ENCODE measurements at places on chromosomes 11 and 22.
A peak's percentile ranks its signal among the peaks of the same experiment; 100 is the strongest.

GRCh38 chr11:34135439-34135838 is 30.0 kb downstream of the NAT10 start:
- peak; percentile 65 for DNase-seq

DNA sequence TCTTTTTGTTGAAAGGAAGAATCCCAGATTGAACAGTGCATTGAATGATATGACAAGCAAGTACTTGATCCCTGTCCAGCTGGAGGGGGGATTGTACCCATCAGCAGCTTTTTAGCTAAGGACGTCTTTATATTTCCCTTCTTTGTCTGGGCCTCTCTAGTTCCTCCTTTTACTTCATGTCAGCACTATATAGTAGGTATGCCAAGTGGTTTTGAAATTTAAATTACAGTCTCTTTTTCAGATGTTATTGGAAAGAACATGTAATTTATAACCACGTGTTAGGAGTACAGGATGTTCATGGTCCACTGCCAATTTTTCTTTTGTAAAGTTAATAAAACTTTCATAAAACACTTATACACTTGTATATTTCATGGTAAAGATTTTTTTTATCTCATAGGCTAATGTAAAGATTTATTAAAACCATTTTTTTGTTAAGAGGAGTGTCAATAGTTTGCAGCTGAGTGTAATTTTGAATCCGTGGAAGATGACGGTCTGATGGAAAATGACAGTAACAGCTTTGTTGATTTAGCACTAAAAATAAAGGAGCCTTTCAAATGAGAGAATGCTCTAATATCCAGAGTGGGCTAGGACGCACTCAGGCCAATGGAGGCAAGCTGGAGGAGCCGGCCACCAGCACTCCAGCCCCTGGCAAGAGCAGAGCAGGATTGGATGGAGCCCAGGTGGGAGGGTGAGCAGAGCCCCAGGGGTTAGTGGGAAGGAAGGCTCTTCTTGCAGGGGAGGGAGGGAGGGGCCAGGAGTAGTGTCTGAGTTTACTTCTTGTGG is 488.3 kb downstream of the INSC start:
- no peak for DNase-seq

DNA sequence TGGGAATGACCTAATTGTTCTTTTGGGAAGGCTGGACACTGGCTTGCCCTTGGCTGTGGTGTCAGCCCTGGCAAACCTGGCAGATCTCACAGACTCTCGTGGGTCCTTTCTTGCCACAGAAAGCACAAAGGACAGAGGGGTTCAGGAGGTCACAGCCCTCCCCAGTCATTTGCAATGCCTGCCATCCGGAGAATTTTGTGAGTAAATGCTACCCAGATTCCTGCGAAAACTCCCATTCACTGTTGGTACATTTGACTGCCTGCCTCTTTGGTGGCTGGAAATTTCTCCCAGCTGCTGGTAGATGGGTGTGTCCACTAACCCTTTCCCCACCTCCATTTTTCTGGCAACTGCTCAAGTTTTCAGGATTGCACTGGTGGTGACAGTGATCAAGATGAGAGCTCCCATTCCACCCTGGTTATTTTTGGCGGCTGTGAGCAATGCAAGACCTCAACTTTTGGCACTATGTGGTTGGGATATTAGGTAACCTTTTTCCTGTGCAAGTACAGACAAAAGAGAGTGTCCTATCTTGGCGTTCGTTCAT is 155.7 kb downstream of the NAV2 start:
- DNase-seq = no peak

DNA sequence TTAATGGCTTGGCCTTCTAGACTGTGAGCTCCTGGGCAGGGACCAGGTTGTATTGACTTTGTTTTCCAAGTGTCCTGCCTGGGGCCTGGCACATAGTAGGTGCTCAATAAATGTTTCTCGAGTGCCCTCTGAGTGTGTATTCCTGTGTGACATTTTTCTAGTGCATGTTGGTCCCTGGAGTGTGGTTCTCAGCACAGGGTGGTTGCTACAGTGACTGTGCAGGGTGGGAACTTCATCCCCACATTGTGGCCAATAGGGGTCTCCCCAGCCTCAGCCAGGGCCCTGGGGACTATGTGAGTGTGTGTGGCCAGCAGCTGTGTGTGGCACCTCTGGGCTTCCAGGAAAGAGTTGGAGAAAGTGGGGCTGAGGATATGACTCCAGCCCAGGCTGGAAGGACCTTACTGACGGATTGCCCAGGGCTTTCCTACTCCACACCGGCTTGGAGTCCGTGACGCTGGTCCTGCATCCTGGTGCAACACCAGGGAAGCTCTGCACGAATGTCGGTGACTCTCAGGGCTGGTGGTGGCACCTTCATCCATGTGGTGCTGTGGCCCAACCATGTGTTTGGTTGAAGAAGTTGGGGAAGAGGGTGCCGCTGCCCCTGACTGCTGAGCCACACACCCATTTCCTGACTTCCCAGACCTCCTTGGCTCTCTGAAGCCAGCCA is 9.0 kb upstream of the MARK2 start:
- no peak for DNase-seq

DNA sequence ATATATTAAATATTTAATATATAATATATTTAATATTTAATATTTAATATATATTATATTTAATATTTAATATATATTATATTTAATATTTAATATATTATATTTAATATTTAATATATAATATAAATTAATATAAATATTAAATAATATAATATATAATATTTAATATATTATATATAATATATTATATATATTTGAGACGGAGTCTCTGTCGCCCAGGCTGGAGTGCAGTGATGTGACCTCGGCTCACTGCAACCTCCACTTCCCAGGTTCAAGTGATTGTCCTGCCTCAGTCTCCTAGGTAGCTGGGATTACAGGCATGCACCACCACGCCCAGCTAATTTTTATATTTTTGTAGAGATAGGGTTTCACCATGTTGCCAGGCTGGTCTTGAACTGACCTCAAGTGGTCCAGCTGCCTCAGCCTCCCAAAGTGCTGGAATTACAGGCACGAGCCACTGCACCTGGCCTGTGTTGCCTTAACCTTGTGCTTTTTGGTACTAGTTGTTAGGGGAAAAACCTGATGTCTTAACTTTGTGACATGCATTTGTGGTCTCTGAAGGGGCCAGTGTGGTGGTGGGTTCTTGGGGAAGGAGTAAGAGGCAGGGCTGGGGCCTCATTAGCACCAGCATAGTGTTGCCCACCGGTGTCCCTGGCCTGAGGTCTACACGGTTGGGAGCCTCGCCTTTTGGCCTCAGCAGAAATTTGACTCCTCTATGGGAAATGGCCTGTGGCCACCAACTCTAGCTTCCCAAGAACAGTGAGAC is 16.6 kb downstream of the SEC14L3 start:
- DNase-seq = no peak

- no peak for DNase-seq
Measured at GRCh38 chr11:15965562-15966250, 390.6 kb downstream of the SOX6 start.

DNA sequence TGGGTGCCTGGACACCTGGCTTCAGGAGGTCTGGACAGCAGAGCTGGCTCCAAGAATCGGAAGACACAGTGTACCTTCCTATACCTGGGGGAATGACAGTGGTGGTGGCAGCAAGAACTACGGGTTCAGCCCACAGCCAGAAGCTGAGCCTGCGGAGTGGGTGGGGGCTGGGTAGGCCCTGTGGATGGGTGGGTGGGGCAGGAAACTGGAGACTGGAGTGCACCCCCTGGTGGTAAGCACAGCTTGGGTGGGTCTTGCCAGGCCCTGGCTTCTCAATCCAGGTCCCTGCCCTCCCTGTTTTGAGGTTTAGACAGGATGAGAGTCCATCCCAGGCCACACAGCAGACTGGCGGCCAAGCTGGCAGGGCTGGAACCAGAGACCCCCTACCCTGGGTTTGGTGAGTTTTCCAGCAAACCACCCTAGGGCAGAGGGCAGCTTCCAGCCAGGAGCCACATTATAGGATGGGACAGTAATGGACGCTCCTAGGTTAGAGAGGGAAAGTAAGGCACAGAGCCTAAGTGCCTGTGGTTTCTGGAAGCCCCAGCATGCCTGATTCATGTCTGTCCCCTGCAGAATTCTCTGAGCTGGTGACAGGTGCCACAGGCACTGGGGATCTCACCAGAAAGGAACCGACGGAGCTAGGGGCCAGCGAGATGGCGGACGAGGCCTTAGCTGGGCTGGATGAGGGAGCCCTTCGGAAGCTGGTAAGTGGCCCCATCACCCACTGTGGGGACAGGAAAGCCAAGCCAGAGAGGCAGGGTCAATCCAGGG is 1.7 kb downstream of the SMTN start:
- DNase-seq = peak; percentile 60

DNA sequence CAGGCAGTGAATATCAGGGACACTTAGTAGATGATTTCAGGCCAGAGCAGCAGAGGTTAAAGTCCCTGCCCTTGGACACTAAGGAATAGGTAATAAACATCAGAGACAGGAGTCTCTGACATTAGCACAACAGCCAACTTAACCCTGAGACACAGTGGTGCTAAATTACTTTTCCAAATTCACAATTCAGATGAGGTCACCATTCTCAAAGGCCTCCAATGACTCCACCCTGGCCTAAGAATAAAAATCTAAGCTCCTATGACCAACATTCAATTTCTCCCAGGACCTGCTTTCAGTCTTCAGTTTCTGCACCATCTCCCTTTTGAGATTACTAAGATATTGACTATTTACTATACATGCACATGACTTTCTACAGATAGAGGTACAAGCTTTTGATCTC is 42.0 kb downstream of the BLID start:
- DNase-seq = no peak

- no peak for DNase-seq
Measured at GRCh38 chr11:65774525-65775306, 6.1 kb downstream of the AP5B1 start.

All from activated CD4-positive, alpha-beta T cell treated with anti-CD3 and anti-CD28 coated beads, Interleukin-10, Interleukin-2, amounts not matched to agents 100 ng/mL and 50 ng/mL, durations not matched to agents 16 hours and 8 hours (primary cell).